ENCODE measurements at places on chromosomes 4 and X.

DNA sequence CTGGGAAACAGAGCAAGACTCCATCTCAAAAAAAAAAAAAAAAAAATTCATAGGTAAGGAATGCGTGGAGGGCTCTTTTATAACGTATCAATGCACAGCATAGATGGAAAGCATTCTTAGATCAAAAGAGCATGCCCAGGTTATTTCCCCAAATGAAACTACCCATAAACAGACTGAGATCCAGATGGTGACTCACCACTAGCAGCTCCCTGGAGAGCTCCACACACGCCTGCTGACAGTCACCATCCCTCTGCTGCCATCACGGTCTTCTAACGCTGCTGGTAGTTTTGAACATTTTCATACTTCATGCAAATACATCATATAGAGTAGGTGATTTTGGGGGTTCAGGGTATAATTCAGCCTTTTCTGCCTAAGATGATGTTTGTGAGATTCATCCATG lies 136.9 kb downstream of the ASMT start:
- no peak for DNase-seq

- no peak for DNase-seq
Measured at GRCh38 chr4:82071951-82072350, 301.8 kb downstream of the HNRNPD start.

GRCh38 chr4:20532116-20532790 lies 168.0 kb upstream of the PACRGL start:
- DNase-seq: no peak

DNA sequence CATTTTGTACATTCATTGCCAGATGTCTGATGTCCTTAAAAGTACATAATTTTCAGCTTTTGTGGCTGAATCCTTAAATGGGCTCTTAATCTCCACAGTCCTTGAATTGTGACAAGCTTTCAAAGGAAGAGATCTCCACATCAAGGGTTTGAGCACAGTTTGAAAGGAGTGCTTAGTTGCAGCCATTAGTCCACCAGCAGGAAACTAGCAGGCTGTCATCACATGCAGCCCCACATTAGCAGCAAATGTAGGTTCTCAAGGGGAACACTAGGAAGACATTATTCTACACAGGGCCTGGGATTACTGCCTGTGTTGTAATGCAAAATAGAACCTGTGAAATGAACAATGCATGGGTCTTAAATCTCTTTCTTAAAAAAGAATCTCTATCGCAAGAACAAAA lies 173.2 kb downstream of the CBLL2 start:
- no peak for DNase-seq

GRCh38 chr4:125938541-125938940 lies 623.8 kb downstream of the FAT4 start:
- no peak for DNase-seq

- DNase-seq: no peak
Measured at GRCh38 chr4:125547836-125548235, 233.1 kb downstream of the FAT4 start.

- DNase-seq: no peak
Measured at GRCh38 chrX:49910344-49910743, 12.1 kb upstream of the CLCN5 start.

DNA sequence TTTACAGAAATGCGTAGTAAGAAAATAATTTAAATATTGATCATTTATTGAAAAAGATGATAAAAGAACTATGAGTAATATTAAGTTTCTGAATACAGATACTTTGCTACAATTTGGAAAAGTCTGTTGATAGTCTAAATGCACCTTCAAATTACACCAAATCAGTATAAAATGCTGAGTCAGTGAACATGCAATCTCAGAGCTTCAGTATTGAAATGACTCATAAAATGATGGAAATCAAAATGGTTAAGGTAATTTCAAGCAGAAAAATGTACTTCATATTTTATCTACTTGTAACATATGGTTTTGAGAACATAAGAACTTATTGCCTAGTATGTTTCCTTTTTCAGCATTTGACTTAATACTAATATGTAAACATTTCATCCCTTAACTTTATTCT lies 448.2 kb downstream of the PCDH10 start:
- DNase-seq: no peak

GRCh38 chr4:16760617-16761363 lies 137.7 kb downstream of the LDB2 start:
- DNase-seq: no peak

DNA sequence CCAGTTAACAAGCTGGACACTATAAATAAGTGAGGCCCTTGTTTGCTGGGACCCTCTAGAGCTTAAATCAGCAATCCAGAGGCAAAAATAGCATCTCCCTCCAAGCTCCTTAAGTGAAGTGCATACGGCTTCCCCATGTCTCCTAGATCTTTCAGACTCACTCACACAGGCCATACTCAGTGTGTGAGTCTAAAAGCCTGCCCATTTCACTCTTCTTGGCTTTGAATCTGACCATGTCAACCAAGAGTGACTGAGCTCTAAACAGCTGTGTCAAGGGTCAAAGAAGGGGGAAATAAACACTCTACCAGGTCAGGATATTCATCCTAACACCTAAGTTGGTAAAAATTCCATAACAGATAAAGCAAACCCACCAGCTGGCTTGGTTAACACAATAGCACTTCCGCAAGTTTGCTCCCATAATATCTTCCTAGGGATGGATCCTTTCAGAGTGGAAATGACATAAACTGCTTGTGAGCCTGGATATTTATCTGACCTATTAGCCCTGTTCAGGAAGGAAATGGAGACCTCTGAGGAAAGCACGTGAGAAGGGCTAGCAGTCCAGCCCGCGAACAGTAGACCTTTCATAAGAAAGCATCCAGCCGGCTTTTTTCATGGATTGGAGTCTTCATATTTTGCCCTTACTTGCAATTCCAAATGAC lies 65.6 kb downstream of the MID1 start:
- no peak for DNase-seq

DNA sequence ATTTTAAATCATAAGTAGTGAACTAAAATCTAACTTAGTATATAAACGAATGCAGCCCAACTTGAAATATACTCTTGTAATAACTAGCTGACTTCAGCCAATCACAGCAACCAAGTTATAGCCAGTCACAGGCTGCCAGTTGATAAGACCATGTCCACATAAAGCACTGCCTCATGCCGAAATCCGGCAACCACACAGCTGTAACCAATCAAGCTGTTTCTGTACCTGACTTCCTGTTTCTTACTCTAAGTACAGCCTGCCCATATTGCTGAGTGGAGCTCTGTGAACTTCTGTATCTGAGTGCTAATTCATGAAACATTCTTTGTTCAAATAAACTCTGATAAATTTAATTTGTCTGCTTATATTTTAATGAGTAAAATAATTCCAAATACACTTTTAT lies 805.3 kb upstream of the EPHA5 start:
- DNase-seq: no peak

GRCh38 chrX:349196-349595 lies 30.6 kb upstream of the GTPBP6 start:
- DNase-seq: no peak

DNA sequence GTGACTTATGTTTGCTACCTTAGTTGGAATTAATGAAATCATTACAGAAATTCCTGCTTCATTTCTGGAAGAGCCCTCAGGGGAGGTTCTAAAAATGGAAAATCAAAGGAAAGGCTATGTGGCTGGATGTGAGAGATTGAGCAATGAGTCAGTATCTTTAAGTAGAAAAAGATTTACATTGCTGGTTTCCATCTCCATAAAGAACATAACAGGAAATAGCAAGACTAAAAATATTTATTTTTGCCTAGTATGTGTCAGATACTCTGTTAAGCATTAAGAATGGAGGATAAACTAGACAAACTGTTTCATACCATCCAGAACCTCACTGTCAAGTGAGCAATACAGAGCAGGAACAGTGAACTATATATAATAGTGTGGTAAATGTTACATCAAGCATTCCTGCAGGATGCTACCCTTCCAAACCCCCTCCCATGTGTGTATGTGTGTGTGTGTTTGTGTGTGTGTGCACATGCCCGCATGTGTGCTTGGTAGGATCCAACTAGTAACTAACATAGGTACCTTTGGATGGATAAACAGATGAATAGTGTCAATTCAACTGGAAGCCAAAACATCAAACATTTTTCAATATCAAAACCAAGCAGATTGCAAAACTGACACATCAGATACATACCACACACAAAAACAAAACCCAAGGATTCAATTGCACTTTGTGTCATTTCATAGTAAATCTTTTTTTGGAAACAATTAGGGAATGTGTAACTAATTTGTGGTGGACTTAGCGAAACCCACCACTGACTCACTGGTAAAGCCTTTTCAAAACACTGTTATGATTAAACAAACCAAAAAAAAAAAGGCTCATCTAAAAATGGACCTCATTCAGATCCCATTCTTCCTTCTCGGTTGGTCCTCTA lies 223.4 kb downstream of the SHROOM3 start:
- no peak for DNase-seq

GRCh38 chrX:10071451-10072144 lies 85.2 kb upstream of the CLCN4 start:
- no peak for DNase-seq

DNA sequence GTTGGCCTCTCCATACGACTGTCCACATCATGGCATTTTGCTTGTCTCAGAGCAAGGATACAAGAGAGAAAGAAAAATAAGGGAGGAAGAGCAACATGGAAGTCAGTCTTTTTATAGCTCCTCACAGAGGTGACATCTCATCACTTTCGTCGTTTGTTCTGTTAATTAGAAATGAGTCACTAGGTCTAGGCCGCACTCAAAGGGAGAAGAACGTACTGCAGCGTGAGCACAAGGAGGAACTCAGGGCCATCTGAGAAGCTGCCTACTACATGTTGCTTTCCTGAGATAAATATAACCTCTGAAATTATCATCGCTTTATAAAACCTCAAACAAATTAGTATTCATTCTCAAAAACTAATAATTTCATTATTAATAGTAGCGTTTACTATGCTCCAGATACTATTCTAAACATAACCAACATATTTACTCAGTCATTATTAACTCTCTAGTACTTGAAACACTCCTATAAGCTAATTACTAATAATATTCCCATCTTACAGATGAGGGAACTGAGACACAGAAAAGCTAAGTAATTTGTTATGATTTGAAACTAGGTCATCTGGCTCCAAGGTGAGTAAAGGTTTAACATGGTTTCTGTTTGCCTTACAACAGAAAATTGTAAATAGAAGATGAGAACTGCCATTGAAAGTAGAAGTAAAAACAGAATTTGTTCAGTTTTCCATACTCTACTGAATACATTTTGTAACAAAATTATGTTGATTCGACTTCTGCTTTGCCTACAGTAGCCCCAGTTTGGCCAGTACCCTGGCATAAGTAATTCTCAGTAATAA lies 213.2 kb upstream of the UGT8 start:
- no peak for DNase-seq

- no peak for DNase-seq
Measured at GRCh38 chr4:86117705-86118302, 242.0 kb downstream of the MAPK10 start.

GRCh38 chrX:51614353-51615012 lies 4.2 kb downstream of the CENPVL3 start:
- no peak for DNase-seq

DNA sequence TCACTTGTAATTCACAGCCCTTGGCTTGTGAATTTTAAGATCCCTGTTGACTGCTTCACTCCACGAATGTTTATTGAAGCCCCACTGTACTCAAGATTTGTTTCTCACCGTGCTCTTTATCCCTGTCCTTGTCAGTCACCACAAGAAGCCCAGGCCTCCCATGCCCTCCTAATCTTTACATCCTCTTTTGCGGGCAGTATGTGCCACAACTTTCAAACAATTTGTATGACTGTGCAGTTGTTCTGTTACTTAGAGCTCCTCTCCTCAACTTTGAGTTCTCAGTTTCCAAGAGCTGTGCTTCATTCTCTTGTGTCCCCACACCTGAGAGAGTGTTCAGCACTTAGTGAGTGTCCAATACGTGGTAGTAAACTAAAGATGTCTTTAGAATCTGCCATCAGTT lies 467.7 kb downstream of the NKX6-1 start:
- no peak for DNase-seq

- DNase-seq: no peak
Measured at GRCh38 chrX:20947411-20947912, 426.8 kb upstream of the CNKSR2 start.

DNA sequence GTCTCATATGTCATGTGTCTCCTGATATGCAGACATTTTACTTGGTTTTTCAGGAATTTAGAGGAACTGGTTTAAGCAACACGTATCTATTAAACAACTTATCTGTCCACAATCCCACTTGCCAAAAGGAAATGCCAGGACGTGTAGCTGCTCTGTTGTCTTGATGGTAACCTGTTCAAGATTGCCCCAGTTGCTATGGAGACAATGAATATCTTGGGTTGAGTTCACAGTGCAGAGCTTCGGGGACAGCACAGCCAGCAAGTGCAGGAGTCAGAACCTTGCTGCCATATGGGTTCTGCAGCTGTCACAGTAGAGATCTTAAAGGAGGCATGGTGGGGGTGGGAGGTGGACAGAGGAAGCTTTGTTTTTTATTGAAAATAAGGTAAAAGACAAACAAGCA lies 28.7 kb upstream of the FAM9B start:
- no peak for DNase-seq

All from effector CD4-positive, alpha-beta T cell (primary cell).